Activated CD4-positive, alpha-beta T cell treated with anti-CD3 and anti-CD28 coated beads, Interleukin-2, amount 50 U/mL, for 16 hours (primary cell): ENCODE measurements at places on chromosomes 16 and 17.

DNA sequence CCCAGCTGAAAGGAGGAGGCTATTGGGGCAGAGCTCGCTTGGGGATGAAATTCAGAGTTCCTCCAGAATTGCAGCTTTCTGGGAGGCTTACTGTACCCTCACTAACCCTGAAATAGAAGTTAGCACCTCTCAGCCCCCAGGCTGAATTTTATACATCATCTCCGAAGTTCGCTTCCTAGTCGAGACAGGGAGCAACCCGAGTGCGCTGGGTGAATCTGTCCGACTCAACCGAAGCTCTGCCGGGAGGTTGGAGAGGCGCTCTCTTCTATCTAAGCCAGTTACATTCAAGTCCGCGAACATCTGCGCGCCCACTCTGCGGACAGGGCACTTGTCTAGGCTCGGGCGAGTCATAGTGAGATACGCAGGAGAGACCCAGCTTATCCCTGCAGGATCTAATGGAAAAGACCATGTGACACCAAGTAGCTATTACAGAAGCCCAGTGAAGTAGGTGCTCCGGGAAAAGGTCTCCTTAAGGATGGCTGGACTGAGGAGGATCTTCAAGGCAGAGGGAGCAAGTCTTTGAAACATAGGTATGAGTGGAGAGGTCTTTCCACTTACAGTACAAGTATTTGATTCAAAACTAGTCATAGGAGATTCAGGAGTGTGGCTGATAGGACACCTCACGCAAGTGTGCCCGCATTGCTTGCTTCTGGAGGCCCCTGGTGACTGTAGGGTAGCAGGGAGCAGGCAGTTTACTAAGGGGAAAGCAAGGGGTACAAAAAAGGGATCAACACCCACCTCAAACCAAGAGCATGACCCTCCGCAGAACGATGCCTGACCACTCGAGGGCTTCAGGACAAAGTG is 646 bp upstream of the HES7 start:
- no peak for DNase-seq

DNA sequence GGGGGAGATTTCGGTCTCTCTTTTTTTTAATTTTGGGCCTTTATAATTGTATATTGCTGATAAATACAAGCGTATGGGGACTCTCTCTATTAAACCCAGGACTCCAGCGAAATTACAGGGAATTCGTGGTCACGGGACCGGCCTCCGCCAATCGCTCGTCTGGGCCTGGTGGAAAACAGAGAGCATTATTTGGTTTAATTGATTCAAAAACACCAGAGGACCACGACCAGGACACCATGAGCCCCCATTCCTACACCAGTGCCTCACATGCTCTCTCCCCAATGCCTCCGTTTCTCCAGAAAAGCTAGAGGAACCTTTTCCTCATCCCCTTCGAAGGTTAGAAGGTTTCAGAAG is at the start of gene HOXB2:
Gene HOXB2, minus strand, starts transcription at position 88 of the 354 bp plus-strand sequence. CDS start 198 bp downstream, outside the sequence.
- DNase-seq, result no peak

DNA sequence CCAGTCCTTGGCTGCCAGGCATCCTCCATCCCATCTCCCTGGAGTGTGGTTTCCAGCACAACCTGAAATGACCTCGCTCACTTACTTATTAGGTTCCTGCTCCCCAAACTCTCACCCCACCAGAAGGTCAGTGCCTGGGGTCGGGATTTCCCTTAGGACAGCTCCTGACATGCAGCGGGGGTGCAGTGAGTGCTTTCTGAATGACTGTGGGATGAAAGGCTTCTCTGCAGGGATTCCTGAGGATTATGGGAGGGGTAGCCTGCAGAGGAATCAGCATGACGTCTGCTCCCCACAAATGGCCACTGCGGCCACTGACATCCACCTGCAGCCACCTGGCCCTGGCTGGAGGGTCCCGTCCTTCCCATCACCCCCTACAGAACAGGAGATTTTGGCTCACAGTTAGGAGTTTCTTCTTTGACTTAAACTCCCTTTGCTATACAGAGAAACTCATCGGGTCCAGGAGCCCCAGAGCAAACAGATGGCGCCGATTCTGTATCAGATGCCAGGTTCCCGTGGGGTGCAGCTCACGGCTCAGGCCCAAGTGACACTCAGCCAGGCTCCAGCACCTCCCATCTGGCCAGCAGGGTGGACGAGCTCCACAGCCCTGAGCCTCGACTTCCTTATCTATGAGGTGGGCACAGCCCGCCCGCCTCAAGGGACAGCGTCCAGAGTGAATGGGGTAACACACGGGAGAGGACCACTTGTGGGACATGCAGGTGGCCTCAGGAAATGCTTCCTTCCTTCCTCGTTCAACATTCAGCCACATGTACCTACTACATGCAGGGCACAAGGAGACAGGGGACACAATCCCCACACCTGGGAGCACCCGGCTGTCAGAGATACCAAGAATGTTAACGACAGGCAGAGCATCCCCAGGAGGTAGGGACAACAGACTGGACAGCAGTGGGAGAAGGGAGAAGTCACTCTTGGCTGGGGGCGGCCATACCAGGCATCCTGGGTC is 69.8 kb downstream of the RMI2 start:
- DNase-seq, result no peak

GRCh38 chr17:40528692-40529417 is 27.4 kb upstream of the TNS4 start:
- DNase-seq, result no peak

GRCh38 chr16:69311533-69312387 is 610 bp downstream of the VPS4A start:
- peak; percentile 43 for DNase-seq

DNA sequence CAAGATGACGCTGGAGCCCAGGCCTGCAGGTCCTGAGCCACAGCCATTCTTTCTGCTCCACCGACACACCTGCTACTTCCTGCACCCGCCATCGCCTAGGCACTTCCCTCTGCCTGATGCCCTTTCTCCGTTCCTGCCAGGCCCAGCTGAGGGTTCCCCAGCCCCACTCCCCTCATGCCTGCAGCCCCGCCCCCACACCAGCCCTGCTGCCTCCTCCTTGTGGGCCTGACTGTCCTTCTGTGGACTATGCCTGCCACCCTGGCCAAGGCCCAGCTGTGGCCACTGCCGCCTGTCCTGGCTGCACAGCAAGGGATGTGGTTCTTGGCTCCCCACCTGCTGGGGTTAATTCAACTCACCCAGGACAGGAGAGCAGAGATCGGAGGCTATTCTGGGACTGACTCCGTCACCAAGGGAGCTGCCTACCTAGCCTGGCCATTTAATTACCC is 7.5 kb downstream of the NATD1 start:
- no peak for DNase-seq
